Midbrain (tissue), 1 donor: ENCODE measurements at places on chromosomes 12 and 14.

GRCh38 chr14:104292084-104292970 lies 153.9 kb downstream of the KIF26A start:
- no peak for DNase-seq

DNA sequence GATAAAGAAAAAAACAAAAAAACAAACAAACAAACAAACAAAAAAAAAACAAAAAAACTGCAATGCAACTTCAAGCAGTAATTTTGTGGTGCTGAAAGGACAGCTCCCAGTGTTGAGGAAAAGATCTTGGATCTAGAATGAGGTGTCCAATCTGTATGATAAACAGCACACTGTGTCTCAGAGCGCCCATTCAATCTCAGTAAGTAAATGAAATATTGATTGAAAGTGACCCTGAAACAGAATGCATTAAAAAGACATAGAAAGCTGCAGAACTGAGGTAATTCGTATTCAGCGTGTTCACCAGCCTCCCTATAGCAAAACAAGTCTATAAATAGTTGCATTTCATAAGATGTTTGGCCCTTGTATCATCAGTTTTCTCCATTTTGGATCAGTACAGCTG lies 153.0 kb downstream of the NOVA1 start:
- peak; percentile 7 for DNase-seq

DNA sequence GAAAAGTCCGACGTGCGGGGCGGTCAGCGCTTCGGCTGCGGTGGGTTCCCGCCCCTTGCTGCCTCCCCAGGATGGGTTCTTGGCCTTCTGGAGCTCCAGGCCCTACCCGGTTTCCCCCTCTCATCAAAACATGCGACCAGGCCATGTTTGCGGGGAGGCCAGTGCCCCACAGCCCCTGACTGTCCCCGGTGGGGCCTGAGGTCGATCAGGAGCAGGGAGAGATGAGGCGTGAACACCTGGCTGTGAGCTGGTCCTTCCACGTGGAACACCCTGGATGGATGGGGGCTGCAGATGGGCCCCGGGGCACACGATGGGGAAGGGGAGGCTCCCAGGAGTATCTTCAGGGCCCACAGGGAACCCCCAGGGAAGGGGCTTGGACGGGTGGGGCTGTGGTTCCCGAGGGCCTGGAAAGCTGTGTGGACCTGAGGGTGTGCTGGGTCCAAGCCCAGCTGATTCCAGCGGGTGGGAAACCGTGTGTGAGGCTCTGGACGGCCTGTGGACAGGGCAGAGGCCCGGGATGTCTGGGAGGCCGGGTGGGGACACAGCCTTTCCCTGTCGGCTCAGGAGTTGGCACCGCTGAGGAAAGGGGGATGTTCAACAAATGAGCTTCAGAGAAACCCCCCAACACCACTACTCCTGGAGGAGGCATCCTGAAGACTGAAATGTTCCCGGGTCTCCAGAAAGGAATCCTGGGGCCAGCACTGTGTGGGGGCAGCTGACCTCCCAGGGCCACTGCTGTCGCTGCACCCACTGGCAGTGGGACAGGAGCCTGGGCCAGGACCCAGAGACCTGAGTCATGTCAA lies 187.0 kb upstream of the C14orf180 start:
- no peak for DNase-seq

DNA sequence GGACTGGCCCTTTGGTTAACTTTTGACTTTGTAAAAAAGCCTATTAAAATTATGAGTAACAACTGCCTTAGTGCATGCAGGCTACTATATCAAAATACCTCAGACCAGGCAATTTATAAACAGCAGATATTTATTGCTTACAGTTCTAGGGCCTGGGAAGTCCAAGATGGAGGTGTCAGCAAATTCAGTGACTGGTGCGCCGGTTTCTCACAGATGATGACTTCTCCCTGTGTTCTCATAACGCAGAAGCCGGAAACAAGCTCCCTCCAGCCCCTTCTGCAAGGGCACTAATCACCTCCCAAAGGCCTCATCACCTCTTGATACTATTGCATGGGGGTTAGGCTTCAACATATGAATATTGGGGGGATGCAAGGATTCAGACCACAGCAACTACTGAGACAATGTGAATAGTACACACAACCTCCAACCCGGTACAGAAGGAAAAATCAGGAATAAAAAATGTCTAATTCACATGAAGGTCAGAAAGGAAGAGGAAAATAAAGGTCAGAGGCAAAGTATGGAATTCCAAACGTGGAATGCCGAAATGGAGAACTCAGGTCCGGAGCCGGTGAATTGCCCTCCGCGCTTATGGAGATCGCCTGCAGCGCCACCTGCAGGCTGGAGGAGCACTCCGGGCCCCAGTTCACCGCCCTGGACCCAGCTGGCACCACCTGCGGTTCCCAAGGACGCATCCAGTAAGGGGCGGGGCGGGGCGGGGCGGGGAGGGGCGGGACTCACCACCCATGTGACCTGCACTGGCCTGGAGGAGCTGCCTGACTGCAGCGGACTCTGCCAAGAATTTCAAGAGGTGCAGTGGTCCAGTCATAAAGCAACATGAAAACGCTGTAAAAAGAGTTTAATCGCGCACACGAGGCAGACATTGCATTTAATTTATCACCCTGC lies 203.4 kb downstream of the KIF26A start:
- no peak for DNase-seq

- DNase-seq: no peak
Observed at GRCh38 chr14:102693006-102693755, 84.1 kb upstream of the TRAF3 start.

GRCh38 chr12:96334502-96334901 lies 65.7 kb downstream of the CDK17 start:
- DNase-seq: no peak

DNA sequence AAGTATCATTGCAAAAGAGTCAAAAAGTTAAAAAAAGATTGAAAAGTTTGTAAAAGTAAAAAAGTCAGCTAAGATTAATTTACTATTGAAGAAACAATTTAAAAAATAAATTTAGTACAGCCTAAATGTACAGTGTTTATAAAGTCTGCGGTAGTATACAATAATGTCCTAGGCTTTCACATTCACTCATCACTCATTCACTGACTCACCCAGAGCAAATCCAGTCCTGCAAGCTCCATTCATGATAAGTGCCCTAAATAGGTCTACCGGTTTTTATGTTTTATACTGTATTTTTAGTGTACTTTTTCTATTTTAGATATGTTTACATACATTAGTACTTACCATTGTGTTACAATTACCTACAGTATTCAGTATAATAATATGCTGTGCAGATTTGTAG lies 43.9 kb upstream of the ABCC9 start:
- DNase-seq: no peak

GRCh38 chr12:101884174-101884573 lies 6.8 kb downstream of the DRAM1 start:
- no peak for DNase-seq

DNA sequence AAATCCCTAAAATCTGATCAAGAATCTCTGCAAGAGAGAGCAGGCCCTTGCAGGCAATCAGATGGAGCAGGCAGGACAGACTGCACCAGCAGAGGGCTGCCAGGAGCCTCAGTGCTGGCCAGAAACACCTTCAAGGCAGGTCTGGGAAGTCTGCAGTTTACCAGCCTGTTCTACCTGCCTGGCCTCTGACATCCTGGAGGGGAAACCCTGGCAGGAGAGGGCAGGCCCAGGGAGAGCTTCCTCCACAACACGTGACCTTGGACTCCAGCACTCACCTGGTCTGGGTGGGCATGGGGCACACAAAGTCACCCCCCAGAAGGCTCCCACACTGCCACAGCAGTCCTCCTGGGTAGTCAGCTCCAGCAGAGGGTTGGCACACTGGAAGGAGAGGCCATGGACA lies 56.0 kb downstream of the ISCA2 start:
- DNase-seq: no peak

GRCh38 chr12:6839482-6840201 lies 1.1 kb upstream of the GNB3 start:
- no peak for DNase-seq

GRCh38 chr12:98295681-98296080 lies 219.7 kb upstream of the TMPO start:
- DNase-seq: no peak

DNA sequence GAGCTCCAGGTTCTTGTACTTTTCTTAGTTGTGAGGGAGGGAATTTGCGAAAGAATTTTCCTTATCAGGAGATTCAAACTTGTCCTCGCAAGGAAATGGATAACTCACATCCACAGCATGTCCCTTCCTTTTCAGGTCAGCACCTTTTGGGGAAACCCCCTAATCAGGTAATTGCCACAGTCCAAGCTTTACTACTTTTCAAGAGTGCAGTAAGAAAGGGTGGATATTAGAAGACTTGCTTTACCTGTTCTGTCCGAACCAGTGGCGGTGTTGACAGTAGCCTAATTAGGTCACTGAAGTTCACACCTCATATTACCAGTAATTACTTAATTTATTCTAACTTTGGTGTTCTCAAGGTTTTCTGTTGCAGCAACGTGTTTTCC lies 6.7 kb upstream of the C12orf50 start:
- no peak for DNase-seq
